ENCODE measurements at places on chromosomes 1 and 21.

DNA sequence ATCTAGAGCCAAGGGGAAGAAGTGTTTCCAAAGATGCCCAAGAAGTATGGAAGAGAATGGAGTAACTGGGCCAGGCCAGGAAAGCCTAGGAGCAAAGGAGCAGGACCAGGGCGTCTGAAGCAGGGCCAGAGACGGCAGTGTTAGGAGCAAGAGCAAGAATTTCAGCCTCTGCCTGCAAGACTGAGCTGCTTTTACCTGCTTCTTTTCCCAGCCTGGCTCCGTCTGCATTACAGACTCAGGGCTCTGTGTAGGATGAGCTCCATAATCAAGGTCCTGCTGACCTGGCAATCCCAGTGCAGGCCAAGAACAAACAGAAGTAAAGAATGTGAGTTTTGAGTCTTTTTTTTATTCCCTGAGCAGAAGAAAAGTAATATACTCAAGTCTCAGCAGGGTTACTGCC, 10.1 kb downstream of the FMO1 start:
- DNase-seq: no peak

DNA sequence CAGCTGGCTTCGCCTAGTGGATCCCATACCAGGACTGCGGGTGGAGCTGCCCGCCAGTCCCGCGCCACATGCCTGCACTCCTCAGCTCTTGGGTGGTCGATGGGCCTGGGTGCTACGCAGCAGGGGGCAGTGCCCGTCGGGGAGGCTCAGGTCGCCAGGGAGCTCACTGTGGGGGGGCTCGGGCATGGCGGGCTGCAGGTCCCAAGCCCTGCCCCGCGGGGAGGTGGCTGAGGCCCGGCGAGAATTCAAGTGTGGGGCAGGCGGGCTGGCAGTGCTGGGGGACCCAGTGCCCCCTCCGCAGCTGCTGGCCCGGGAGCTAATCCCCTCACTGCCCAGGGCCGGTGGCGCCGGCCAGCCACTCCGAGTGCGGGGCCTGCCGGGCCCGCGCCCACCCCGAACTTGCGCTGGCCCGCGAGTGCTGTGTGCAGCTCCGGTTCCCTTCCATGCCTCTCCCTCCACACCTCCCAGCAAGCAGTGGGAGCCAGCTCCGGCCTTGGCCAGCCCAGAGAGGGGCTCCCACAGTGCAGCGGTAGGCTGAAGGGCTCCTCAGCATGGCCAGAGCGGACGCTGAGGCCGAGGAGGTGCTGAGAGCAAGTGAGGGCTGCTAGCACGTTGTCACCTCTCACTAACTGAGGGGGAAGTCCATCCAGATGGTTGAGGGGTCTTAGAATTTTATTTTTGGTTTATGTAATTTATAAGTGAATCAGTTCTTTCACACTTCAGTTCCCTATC, 85.2 kb upstream of the HMCN1 start:
- DNase-seq: no peak

- no peak for DNase-seq
These were observed 39.2 kb upstream of the CR1L start for GRCh38 chr1:207605444-207606361.

DNA sequence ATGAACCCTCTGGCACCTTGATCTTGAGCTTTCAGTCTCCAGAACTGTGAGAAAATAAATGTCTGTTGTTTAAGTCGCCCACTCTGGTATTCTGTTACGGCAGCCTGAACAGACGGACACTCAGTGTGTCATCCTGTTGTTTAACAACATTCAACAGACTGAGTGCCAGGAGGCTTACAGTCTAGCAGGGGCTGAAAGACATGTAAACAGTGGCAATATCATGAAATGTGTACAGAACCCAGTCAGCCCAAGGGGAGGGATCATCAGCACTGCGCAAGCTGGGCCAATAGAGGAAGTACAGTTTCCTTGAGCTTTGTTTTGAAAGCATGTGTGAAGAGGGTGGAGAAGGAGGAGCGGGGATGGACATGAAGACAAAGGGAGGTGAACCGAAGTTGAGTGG, 13.6 kb downstream of the DIP2A start:
- DNase-seq: no peak

DNA sequence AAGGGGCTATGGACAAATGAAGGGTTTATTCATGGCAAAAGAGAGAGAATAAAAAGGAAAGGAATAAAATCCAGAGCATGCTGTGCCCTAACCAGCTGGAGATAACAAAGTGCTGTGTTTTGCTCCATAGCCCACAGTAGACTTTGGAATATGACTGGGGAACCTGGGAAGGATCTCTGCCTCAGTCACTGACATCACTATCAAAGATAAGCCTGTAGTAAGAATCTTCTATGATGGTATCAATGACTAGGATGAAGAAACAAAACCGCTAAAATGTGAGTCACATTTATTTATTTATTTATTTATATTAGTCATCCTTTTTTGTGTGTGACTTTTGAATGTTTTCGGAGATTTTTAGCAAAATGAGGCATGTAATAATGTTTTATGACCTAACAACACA, 56.3 kb downstream of the NVL start:
- no peak for DNase-seq

- DNase-seq: peak; percentile 69
These were observed 13.1 kb downstream of the NR5A2 start for GRCh38 chr1:200040481-200041138.

Data from H1 (cell line).